ENCODE measurements at places on chromosomes 3 and 15.

- no peak for DNase-seq
Measured at GRCh38 chr3:16456784-16457415, 56.6 kb downstream of the RFTN1 start.

DNA sequence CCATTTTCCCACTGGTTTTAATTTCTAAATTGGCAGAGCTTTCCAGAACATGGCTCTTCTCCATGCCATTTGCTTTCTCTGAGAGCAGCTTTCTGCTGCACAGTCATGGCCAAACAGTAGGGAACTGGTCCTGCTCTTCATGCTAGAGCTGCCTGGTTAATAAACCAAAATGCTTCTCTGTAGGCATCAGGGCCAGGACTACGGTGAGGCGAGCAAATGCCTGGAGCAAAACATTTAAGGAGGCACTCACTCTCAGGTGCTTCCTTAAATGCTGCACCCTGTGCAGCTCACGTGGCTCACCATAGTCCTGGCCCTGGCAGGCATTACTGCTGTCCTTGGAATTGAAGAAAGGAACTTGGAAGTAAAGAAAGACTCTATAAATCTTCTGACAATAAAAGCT is 48.5 kb upstream of the PPP2R3A start:
- DNase-seq = peak; percentile 33

DNA sequence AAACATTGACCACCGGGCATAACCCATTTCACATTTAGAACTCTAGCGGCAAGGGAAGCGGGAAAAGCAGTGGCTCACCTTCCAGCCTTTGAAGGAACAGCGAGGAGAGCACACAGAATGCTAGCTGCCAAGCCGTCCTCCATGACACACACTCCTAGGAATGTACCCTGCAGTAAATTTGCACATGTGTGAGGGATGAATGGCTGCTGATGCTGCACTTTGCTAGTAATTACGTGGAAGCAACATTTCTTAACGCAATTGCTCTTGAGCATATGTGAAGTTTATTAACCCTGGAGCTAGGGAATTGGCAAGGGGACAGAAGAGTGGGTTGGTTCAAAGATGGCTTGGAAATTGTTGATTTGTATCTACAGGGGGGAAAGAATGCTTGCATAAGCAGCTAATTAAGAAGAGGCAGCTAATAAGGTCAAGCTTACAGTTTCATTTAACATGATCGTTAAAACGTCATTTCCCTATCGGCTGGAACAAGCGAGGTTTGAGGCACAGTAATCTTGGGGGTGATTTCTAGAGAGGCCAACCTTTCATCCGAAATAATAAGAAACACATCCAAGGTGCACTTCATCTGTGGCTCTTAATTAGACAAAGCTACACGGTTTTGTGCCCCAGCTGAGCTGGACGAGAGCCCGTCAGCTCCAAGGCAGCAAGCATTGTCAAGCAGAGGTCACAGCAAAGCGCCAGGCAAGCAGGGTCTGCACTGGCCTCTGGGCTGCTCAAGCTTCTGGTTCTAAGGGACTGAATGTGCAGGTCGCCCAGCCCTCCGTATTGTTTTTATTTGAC is 123.4 kb downstream of the CHSY1 start:
- DNase-seq = no peak

GRCh38 chr3:150373234-150373875 is 34.7 kb upstream of the TSC22D2 start:
- no peak for DNase-seq

DNA sequence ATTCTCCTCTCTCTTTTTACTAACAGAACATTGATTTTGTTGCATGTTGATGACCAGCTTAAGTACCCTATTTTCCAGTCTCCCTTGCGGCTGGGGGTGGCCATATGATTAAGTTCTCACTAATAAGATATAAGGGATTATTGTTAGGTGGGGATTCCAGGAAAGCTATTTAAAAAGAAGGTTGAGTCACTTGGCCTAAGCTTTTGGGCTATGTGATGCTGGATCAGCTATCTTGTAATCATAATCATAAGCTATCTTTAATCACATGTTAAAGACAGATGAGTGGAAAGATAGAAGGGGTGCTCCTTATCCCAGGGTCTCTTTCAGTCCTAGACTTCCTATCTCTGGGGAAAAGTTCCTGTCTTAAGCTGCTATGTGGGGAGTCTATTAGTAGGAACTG is 59.9 kb downstream of the CGNL1 start:
- no peak for DNase-seq

DNA sequence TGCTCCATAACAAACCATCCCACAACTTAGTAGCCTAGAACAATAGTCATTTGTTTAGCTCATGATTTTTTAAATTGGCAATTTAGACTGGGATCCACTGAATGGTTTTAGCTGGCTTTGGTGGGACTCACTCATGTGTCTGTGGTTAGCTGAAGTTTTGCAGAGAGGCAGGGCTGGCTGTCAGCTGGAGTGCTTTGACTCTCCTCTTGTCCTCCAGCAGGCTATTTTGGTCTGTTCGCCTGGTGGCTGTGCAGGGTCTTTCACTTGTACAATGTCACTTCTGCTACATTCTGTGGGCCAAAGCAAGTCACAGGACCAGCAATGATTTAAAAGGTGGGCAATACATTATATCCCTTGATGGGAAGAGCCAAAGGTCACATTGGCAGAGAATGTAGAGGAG is 1146.5 kb downstream of the ROBO2 start:
- DNase-seq = no peak

DNA sequence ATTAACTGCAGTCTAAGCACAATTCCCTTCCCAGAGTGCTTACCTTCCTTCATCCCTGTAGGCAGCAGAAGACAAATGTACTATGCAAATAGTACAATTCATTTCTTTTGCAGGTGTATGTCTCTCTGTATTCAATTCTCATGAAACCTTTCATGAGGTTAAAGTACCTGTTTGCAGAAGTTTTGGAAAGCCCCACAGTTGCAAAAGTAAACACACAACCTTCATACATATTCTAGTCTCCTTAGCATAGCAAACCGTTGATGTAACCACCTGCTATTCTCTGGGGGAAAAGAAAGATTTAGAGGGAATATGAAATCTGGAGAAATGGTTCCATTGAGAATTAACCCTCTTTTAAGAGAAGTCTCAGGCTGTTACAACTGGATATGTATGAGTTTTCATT is 200.3 kb upstream of the SUCLG2 start:
- DNase-seq = no peak

DNA sequence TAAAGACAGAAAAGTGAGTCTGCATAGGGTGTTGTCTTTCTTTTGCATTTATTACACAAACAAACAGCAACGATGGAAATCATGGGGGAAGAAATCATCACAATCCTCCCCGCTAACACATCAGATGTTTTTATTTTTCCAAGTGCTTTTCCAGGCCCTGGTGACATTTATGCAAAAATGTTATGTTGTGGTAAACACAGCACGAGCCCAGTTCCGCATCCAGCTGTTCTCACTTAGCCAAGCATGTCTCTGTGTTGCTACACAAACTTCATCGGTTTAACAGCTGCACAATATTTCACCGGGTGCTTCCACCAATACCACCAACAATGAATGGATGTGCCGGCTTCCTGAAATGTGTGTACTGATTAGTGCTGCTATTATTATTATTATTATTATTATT is 53.7 kb upstream of the ABHD17C start:
- no peak for DNase-seq

DNA sequence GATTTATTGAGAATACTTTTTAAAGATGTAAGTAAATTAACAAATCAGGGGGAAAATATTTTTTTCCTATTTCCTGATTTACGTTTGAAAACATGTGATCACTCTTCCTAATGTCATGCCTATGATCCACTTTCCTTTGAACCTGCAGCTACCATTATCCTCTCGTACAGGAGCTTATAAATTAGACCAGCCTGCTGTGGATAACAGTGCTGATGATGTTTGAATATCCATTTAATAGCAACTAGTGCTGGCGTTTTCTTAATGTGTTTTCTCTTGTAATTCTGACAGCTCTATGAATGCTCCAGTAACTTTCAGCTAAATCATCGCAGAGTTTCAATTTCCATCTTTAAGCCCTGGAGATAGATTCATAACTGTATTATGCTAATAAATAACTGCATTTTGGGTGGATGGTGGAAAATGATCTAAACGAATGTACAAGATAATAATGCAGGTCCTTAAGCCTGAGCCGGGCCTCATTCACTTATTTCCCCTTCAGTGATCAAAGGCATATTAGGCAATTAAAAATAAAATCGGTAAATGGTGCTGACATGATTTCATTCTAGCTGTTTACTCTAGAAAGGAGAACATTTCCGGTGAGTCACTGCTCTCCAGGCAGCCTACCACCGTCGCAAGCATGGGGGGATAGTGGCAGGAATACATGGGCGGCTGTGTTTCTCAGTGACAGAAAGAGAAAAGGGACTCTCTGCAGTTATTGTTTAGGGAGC is 58.5 kb upstream of the SLC24A5 start:
- DNase-seq = no peak

- no peak for DNase-seq
Measured at GRCh38 chr3:41357271-41357670, 158.0 kb downstream of the CTNNB1 start.

DNA sequence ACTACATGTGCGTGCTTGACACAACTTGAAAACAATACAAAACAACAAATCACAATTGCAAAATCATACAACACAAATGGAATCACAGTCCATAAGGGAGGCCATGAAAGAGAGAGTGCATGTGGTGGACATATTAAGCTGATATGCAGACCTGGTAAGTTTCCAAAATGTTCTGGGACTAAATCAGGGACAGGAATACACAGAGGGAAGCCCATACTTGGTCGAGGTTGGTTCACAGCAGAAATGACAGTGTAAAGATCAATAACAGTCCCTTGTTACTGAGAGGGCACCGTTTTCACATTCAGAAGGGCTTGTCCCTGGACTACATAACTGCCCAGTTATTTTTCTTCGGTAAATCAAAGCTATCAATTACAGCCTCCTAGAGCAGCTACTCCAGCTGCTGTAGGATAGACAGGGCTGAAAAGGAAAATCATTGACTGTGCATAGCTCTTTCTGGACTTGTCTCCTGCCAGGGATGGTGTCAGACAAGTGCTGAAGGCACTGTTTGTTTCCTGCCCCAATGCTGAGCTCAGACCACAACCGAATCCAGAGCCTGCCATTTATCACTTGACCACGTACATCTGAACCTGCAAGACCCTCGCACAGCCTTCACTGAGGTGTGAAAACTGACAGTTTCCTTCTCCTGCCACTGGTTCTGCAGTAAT is 79.5 kb upstream of the KCNMB2 start:
- no peak for DNase-seq

DNA sequence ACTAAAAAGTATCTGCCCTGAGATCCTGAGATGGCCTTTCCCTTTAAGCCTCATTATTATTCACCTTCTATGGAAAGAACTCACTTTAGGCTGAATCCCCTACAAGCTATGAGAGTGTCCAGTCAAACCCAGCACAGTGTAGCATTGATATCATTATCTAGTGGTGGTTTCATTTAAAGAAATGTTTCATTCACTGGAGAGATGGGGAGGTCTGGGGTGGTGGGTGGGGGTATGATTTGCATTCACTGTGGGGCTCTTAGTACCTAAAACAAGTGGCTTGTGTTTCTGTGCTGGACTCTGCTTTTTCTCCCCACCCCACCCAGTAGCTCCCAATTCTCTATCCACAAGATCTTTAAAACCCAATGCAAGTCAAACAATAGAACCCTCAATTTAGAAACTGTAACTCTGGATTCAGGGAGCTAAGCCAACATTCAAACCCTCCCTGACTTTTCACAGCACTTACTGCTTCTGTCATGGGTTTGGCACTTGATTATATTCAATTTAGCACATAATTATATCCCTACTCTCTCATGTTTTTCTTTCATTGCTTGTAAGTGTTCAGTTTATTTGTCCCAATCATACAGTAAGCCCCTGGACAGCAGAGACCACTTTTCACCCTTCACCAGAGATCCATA is 310.5 kb upstream of the THBS1 start:
- no peak for DNase-seq

- DNase-seq = no peak
Measured at GRCh38 chr15:65804252-65804931, 12.3 kb upstream of the DENND4A start.

DNA sequence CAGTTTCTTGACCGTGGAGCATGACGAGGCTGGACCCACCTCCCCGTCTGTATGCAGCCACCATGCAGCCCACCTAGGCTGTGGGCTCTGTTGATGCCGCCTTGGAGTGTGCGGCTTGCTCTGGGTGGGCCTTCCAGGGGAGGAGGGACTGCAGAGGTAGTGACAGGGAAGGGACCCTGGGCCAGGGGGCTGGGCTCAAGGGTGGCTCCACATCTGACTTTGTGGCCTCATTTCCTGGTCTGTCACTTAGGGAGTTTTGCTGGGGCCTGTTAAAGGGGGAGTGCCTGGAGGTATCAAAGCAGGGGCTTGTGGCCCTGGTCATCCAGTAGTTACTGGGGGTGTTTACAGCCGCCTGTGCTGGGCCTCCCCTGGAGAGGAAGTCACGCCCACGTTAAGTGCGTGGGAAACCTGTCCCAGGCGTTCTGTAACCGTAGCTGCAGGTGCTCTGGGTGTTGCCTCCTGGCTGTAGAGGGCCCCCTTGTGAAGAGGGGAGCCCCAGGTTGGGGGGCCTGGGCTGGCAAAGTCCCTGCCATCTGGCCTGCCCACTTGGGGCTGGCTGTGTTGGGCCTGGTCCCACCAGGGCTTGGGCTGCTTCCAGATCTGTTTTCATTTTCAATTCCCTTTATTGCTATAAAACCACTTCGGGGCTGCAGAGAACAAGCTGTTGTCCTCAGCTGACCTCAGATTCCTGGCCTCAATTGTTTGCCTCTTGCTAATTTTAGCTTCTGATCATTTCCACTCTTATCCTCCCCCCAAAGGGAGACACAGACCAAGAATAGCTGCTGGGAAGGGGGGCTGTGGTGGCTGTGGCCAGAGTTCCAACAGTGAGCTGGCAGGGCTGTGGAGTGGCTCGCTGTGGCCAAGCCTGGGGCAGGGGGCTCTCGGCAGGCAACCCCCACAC is 26.5 kb downstream of the KLF13 start:
- DNase-seq = peak; percentile 51

GRCh38 chr3:153221748-153222162 is 59.7 kb downstream of the RAP2B start:
- DNase-seq = no peak

DNA sequence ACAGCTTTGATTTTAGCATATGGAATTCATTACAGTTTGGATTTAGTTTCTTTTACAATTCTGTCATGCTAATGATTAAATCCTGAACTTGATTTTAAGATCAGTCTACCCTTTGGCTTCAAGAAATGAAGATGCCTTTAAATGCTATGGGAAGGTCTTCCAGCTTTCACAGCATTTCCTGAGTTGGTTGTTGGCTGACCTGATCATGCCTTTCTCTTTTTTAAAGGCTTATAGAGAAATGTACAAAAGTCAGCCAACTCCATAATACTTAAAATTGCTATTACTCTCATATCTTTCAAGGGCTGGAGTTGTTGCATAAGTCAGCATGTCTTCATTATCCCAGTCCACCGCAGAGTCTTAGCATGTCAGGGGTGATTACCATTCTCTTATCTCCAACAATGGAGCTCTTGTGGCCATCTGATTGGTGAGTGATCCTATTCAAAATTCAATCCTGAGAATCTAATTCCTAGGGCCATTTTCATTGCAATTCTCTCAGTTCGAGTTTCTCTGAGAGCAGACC is 123.8 kb downstream of the GMNC start:
- DNase-seq = no peak

GRCh38 chr3:18898911-18899310 is 249.4 kb upstream of the KCNH8 start:
- DNase-seq = no peak

- no peak for DNase-seq
Measured at GRCh38 chr3:68136411-68136810, 482.0 kb upstream of the SUCLG2 start.
